ENCODE measurements at places on chromosomes 2 and 18.

DNA sequence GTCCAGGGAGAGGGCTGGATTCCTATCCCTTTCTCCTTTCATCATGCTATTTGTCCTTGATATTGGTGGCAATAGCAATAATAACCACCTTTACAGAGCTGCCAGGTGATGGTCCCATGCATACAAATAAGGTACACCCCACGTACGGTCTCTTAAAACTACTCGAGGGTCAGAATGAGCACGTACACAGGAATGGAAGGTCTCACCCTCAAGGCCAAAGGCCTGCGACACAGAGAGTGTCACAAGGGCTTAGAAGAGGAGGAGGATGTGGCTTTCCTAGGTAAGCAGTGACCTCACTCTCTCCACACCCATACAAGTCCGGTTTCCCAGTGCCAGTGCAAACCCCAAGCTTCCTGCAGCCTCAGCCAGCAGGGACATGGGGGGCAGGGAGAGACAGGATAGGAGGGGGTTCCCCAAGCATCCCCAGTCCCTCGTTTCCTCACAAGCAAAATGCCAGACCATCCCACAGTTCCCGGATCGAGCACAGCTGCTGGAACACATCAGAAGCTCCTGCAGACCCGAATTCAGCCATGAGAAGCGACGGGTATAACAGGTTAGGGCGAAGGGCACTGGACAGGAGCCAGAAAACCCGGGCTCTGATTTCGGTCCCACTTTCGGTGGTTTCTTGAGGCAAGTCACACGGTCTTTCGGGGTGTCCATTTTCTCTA is 49.2 kb downstream of the PLB1 start:
- no peak for DNase-seq

DNA sequence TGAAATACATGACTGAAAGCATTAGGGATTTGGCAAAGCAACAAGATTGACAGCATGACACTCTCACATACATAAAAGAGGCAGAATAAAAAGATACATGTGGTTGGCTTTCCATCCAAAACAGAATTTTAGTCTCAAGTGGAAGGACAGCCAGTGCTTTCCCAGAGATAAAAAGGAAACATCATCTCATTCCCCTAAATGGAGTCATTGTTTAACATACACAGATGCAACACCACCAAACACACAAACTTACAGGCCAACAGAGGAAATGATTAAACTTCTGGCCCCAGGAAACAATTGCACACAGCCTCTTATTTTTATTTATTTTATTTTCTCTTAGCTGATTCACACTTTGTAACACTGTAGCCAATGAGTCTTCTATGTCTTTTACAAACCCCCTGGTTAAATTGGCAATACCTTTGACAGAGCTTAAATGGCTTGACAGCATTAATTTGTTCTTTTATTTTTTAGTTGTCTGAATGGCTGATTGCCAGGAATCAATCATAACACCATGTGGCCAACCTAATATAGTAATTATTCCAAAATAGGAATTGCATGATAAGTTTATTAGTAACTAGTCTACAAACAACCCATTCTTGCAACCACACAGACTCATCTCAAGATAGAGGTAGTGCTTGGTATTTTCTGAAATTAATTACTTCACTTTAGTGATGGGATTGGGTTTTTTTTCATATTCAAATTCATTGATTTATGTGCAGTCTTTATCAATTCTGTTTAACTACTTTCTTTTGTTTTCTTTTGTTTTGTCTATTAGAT is 190.5 kb downstream of the RND3 start:
- no peak for DNase-seq

DNA sequence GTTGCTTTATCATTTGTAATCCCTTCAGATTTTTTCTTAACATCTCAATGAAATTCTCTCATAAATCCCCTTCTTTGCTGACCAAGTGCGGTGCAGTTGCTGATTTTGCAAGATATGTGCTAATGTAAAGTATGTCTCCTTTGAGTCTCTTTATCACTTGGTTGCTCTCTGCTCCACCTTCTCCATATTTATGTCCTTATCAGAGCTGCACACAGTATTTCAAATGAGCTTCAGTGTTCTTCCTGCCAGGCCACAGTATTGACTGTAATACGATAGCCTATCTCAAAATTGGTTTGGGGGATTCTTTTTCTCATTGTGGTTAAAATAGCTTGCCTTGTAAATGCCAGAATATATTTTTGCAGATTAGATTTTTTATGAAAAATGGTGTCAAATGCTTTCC is 32.2 kb downstream of the MAIP1 start:
- DNase-seq = no peak

DNA sequence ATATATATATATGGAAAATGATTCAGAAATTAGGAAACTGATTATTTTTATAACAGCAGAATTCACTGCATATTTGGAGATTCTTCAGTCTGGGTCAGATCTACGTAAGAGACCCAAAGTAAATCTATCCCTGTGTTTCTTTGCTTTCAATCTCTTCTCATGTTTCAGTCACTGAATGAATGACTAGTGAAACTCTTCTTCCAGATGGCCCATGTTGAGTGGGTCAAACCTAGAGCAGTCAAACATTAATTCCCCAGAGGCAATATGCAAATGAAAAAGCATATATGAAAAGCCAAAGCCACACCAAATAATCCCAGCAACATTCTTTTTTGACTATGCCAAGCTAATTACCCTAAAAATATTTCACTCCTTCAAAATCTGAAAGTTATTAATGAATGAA is 317.3 kb downstream of the RBM43 start:
- DNase-seq = no peak

DNA sequence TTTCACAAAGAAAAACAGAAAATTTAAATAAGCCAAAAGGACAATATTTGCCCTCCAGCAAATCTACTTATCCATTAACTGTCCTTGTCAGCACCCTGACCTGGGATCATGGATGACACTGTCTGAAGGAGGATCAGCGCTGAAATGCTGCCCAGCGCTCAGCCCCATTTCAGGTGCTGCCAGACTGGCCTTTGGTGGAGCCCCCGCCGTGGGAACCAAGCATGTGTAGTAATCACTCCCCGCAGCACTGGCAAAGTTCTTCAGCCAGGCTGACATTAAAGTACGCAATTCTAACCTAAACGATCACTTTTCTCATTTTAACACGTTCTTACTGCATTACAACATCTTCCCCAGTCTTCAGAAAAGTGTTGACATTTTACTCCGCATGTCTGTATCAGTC is 108.6 kb upstream of the GPC1 start:
- no peak for DNase-seq

- DNase-seq = no peak
These were observed 50.0 kb downstream of the LPIN1 start for GRCh38 chr2:11796190-11797171.

- DNase-seq = no peak
These were observed 53.8 kb downstream of the SCN1A start for GRCh38 chr2:166074011-166074410.

DNA sequence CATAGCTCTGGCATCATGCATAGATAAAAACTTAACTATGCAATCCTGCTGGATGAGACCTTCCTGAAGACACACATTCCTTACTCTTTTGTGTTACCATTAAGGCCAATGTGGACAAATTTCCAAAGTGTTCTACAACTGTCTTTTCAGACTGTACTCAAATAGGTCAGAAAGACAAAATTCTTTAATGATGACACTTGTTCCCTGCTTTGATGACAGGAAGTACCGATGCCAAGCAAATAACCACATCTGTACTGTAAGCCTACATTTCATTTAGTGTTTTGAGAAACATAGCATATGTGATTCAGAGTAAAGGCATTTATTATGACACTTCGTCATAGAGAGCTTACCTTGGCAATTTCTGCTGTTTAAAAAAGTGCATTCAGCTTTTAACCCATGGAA is 55.0 kb downstream of the PMAIP1 start:
- no peak for DNase-seq

DNA sequence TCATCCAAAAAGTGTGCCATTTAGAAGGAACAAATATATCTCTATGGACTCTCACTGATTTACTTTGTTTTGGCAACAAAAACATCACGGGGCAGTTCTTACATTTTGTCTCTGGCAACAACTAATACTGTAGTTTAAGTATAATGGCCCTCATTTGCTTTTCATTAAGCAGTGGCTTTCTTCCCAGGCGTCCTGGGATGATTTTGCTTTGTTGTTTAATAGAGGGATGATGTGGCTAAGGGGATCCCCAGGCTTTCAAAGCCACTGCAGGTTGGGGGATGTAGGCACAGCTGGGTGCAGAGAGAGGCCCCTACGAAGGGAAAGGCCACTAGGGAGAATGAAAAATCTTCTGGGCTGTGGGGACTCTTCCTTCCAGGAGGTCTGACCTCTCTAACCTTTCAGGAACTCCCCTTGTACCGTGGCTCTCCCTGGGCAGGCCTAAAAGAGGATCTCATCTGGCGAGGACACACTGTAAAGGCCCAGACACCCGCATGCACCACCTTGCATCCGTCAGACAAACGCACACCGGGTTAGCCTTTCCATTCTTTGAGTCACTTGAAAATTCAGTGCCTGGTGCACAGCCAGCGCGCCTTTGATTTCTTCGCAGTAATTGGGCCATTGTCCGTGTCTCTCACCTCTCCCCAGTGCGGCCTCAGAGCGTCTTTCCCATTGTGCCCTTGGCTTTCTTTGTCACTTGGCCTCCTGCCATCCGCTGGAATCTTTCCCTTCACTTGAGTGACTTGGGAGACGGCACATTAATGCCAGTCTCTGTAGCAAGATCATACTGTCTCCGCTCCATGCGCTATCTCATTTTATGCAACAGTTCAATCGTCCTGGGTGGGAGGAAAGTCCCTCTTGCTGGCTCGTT is 40.3 kb upstream of the AFF3 start:
- no peak for DNase-seq

DNA sequence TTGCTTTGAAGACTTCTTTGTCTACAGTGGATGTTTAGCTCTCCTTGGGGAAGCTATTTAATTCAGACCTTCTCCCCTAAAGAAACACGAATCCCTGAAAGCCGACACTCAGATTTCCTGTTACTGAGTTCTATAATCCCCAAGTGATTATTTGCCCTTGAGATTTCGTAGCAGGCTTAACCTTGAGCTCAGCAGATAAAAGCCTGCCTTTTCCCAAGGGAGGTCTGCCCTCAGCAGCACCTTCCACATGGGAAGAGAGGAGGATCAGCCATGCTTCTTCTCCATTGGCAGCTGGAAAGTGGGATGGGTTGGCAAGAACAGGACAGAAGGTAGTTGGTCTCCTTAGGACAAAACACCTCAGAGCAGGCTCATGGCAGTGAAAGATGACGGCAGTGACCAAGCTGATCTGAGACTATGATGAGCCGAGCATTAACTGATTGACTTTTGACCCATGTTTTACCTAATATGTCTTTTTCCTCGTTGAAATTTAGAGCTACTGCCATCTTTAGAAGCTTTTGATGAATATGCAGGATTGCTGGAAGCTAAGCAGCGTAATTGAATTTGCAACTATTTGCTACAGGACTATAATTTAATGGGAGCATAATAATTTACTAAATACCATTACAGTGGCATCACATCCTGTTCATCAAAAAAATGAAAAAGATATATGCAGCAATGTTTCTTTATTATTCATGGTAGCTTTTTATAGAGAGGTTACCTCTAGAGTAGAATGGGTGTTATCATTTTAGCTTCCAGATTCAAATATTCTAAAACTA is 511.1 kb upstream of the ID2 start:
- no peak for DNase-seq

DNA sequence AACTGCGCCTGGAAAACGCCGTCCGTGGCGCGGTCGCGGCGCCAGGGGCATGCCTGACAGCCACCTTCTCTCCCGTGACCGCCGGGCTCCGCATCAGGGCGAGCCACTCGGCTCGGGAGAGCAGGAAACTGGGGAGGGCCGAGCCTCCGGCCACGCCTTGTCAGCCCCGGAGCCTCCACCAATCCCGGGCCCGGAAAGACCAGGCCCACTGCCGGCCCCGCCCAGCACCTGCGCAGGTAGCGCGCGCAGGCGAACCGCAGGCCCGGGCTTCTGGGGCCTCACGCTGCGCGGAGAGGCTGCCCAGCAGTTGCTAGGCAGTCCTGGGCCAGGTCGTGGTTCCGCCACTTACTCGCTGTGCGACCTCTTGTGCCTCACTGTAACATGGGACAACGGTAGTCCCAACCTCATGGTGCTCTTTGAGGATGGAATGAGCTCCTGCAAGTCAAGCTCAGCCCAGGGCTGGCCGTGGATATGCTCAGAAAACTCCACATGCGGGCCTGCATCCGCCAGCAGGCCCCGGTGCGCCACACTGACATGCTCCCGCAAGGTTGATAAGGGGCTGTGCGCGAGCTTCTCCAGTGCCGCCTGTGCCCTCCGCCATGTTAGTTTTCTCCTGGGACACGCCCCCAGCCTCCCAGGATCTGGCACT is 97.1 kb downstream of the INHBB start:
- DNase-seq = no peak

- DNase-seq = no peak
These were observed 517.0 kb downstream of the PTPRM start for GRCh38 chr18:8084160-8084559.

GRCh38 chr2:159892990-159893810 is 95.2 kb upstream of the CD302 start:
- DNase-seq = no peak

DNA sequence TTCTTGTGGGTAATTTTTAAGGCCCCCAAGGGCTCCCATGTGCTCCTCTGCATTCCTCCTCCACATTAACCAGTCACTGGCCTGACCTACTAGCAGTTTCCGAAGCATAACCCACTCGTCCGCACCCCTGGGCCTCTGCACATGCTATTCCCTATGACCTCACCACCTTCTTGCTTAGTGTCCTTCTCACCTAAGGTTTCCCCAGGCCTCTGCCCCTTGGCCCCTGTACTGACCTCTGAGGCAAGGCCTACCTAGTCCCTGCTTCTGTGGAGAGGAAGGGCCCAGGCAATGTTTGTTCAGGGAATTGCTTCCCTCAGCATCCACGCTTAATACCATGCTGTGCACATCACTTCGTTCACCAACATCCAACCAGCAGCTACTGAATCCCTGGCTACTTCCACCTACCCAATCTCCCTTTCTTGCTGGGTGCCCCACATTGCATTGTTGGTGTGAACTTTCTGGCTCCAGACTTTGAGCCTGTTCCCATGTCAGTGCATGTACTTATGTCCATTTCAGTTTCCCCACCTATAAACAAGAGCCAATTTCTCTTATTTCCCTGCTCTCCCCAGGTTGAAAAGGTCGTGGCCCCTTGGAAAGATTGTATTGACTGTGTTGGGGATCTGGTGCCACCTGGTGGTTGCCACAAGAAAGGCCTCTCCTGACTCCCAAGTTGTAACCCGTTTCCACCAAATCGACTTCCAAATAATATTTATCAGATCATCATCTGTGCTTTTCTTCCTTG is 19.2 kb upstream of the TMEM177 start:
- no peak for DNase-seq

All from stimulated activated CD8-positive, alpha-beta memory T cell treated with anti-CD3 and anti-CD28 coated beads, Interleukin-7, amount 100 ng/mL, for 1 hour (primary cell).